ENCODE measurements at places on chromosomes 4 and X.

- no peak for DNase-seq
Measured at GRCh38 chrX:55695227-55696018, 22.1 kb upstream of the RRAGB start.

DNA sequence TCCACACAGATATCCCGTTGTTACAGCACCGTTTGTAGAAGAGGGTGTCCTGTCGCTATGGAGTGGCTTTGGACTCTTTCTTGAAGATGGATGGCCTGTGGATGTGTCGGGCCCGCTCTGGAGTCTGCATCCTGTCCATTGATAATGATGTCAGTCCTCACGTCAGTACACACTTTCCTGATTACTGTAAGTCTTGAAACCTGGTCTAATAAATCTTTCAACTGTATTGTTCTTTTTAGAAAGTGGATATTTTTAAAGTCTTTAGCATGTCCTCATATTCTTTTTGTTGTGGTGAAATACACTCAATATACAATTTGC lies 14.9 kb downstream of the MSANTD1 start:
- DNase-seq = no peak

DNA sequence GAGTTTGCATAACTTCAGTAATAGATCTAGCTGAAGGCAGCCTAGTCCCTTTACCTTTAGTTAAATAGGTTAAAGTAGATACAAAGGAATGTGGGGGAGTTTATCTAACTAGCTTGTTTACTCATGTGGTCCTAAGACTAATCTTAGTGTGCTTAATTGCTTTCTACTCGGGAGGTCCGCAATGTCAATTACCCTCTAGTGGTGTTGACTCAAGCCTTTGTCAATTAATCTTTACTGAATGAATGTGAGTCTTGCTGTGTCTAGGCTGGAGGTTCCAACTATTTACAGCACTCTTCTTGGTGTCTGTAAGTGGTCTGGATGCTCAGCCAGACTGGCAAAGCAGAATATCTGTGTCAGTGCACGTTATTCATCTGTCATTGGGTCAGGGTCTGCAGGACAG lies 17.9 kb upstream of the YTHDC1 start:
- DNase-seq = no peak

DNA sequence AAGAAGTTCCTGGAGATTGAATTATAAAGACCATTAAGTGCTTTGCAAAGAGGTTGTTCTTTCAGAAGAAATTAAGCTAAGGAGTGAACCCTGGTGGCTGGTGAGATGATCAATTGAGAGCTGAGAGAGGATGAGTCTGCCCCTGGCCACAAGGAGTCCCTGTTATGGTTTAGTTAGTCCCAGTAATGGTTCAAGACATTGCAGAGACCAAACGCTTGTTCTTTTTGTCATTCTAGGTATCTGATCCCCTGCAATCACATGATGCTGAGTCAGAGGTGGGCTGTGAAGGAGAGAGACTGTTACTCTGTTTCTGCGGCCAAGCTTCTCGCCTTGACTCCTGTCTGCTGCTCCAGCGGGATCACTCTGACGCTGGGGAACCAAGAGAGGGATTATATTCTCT lies 114.5 kb downstream of the GATB start:
- no peak for DNase-seq

DNA sequence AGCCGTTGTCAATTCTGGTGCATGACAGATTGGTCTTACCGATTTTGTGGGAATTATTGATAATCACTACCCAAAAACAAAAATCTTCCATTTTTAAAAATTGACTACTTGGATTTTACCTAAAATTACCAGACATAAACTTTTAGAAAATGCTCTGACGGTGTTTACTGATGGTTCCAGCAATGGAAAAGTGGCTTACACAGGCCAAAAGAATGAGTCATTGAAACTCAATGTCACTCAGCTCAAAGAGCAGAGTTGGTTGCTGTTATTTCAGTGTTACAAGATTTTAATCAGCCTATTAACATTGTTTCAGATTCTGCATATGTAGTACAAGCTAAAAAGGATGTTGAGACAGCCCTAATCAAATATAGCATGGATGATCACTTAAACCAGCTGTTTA lies 23.0 kb upstream of the UGT2B17 start:
- DNase-seq = no peak

GRCh38 chr4:102598762-102599374 lies 97.7 kb downstream of the NFKB1 start:
- no peak for DNase-seq

- no peak for DNase-seq
Measured at GRCh38 chrX:153029875-153030274, 26.4 kb upstream of the PNMA3 start.

GRCh38 chr4:95304898-95305297 lies 243.9 kb downstream of the UNC5C start:
- peak; percentile 11 for DNase-seq

DNA sequence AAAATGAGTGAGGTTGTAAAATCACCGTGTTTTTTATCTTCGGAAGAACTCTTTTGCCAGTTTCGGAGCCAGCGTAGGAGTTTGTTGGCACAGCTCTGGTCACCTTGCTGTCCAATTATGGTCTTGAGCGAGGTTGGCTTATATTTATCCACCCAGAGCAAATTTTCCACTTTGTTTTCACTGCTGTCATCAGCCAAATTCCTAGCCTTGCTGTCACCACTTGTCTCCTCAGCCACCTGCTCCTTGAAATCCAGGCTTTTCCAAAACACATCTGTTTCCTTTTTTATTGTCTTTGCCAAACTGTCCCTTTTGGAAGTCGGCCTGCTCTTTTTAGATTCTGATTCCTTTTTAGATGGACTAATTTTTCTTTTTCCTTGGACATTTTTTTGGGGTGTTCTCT lies 57.6 kb downstream of the RFC1 start:
- DNase-seq = peak; percentile 2

Measured in NCI-H2081 (cell line).